ENCODE measurements at places on chromosomes 1 and 21.

- no peak for DNase-seq
Observed at GRCh38 chr1:39370602-39371001, 120.8 kb upstream of the BMP8A start.

GRCh38 chr1:34086561-34086960 lies 78.5 kb downstream of the CSMD2 start:
- no peak for DNase-seq

GRCh38 chr21:36321325-36322082 lies 1.5 kb downstream of the MORC3 start:
- no peak for DNase-seq

- DNase-seq: no peak
Observed at GRCh38 chr21:32155226-32155625, 123.6 kb downstream of the MIS18A start.

DNA sequence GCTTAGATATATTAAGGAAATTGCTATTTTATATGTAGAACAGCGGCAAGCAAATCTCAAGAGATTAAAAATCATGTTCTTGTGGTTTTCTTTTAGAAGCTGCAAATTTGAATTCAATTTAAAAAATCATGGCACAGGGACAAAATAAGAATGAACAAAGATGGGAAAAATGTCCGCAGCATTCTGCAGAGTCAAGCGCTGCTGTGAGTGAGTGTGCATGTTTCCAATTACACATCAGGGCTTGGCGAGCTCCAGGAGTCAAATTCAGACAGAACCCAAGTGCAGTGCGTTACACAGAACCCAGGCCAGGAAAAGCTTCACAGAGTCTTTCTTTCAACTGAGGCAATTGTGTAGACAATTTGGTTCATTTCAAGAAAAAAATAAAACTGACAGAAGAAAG lies 33.3 kb upstream of the ERG start:
- no peak for DNase-seq

DNA sequence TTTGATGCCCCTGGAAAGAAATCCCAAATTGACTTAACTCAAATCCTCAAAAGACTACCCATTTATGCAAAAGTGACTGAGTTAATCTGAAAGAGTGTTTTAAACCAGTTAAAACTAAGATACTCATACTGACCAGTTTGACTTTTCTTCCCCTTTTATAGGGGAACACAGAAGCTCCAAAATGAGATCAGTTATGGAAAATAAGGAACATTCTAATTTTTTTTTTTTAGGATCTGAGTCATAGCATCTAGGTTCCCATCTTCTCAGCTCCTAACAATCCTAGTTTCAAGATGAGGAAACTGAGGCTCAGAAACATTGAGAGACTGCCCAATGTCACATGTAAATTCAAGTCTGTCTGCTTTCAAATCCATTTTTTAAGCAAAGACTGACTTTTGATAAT lies 231.1 kb upstream of the RUNX1 start:
- DNase-seq: no peak

- no peak for DNase-seq
Observed at GRCh38 chr1:99589186-99589636, 56.7 kb upstream of the PALMD start.

DNA sequence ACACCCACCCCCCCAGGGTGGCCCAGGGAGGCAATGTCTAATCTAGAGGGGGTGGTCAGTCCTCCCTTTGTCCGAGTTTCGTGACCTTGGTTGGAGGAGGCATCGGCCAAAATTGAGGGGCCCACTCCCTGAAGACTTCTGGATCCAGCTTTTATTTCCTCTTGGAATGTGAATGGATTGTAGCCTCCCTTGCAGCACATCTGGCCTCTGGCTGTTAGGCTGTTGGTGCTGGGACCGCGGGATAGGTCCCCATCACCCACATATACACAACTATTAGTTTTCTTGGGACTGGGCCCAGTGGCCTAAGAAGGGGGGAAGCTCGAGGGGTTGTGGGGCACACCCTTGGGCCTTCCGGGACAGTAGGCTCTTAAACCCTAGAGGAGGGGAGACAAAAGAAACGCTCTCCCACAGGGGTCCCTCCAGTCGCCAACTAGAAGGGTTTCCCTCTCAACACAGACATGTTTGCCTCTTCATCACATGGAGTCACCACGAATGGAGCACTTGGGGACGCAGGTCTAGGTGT lies 2.5 kb downstream of the LHX4 start:
- DNase-seq: no peak

DNA sequence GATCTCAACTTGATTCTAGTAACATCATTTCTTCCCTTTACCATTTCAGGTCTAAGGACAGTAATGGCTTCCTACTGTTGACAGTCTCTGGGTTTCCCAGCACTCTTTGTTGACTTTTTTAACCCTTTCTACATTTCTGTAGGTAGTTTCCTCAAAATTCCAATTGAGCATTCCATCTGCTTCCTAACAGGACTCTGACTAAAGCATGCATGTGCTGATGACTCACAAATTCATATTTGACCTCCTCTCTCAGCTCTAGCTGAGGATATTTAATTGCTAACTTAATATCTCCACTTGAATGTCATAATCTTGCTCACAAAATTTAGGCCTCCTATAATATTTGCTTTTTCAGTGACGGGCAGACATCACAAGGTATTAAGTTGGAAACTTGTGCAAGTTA lies 93.3 kb upstream of the ZNHIT6 start:
- DNase-seq: no peak

GRCh38 chr1:157312082-157312812 lies 174.1 kb upstream of the ETV3 start:
- DNase-seq: no peak

DNA sequence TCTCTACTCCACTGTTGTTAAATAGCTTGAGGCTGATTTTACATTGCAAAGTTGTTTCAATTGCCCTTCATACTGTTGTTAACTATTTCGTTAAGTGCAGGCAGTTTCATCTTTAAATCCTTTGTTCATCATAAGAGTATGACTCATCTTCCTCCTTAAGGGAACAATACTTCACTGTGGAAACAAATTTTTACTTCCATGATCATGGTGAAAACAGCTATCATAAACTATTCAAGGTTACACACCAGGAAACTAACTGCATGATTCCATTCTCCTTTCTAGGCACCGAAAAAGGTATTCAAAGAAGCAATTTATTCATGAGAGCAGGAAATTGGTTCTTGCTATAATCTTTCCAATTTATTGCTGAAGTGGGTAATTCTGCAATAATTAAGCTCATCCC lies 593.2 kb downstream of the LRRIQ3 start:
- DNase-seq: no peak

DNA sequence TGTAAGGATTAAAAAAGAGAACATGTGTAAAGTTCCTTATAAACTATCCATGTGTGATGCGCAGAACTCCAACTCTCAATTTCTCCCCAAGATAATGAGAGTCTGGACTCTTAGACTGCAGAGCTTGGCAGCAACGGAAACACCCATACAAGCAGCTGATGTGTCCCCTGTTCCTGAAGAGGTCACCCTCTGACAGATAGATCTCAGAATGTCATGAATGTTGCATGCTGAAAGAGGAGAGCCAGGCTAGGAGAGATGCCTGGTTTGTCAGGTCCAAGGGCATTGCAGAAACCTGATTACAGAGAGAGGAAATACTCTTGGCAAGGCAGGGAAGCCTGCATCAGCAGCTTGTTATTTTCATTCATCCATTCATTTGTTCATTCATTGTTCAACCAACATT lies 24.2 kb downstream of the MTARC1 start:
- DNase-seq: no peak

DNA sequence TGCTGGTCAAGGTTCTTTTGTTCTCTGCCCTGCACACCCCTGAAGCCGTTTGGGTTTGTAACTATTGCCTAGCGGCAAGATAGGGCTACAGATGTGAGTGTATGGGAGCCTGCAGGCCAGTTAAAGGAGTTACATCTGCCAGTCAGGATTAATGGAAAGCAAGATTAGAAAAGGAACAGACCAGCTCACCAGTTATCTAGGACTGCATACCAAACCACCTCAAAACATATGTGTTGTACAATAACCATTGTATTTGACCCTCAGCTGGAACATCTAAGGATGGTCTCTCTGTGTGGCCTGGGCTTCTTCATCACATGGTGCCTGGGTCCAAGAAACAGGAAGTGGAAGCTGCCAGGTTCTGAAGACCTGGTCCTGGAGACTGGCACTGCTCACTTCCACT lies 52.5 kb upstream of the FBXO28 start:
- no peak for DNase-seq

GRCh38 chr1:175857756-175858155 lies 114.4 kb upstream of the TNR start:
- no peak for DNase-seq

- no peak for DNase-seq
Observed at GRCh38 chr1:169133801-169134502, 27.5 kb downstream of the ATP1B1 start.

DNA sequence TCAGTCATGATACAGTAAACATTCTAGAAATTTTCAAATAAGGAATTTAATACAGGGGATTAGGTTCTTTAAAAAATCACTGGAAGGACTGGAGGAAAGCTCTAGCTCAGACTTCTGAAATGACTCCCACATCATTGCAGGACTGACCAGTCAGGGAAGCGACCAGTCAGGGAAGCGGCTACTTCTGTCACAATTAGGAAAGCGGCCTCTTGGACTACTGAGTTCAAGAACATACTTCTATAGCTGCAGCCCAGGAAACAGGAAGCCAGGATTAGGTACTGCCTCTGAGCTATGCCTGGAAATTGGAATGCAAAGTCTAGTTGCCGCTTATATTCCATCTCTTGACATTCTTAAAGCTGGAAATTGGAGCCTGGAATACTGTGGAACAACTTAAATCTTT lies 45.5 kb downstream of the USP25 start:
- DNase-seq: no peak

GRCh38 chr1:972726-973458 lies 6.6 kb downstream of the PLEKHN1 start:
- no peak for DNase-seq

- DNase-seq: no peak
Observed at GRCh38 chr1:210378736-210379135, 50.0 kb downstream of the HHAT start.
